ENCODE measurements at places on chromosomes 1 and 21.

DNA sequence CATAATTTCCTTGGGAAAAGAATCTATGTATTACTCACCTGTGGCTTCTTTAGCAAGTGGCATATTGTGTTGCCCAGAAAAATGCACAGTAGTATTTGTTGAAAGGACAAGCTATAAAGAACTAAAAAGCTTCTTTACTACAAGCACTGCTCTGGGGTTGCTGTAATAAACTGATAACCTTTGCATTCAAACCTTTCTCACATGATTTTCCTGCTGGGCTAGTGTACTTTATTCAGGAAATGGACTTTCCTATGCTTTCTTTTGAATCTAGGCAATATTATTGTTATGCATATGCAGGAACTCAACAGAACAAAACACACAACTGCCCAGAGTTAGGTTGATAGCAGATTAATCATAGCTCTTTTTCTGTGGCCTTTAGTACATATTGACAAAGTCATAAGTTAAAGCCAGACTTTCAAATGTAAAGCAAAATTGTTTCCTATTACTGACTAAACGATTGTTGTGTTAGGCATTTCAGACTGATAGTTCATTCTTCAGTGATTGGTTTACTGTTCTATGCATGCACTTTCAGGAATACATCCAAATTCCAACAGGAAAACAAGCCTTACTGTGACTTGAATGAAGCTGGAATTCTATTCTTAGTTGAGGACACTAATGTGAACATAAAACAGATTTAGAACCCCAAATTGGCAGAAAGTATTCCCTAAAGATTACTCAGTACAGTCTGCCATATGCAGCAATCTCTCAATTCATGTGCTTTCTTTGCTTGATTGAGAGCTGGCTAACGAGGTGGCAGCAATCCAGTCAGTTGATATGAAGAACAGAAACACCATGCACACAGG is 564.3 kb upstream of the NEGR1 start:
- no peak for DNase-seq

- no peak for DNase-seq
Measured at GRCh38 chr1:115229016-115229415, 109.0 kb downstream of the NGF start.

GRCh38 chr1:179369751-179370341 is 4.1 kb downstream of the AXDND1 start:
- DNase-seq = no peak

- DNase-seq = no peak
Measured at GRCh38 chr1:951364-951763, 7.7 kb downstream of the NOC2L start.

GRCh38 chr1:54768093-54768492 is 3.8 kb upstream of the PARS2 start:
- DNase-seq = no peak

DNA sequence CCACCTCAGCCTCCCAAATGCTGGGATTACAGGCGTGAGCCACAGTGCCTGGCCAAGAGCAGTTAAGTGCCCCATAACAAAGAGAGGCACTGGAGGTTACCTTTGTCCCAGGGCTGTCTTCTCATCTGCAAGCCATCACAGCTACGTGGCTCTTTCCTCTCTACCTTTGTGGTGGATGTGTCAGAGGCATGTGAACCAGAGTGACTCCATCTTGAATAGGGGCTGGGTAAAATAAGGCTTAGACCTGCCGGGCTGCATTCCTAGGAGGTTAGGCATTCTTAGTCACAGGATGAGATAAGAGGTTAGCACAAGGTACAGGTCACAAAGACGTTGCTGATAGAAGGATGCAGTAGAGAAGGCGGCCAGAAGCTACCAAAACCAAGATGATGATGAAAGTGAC is 59.4 kb upstream of the POU2F1 start:
- no peak for DNase-seq

DNA sequence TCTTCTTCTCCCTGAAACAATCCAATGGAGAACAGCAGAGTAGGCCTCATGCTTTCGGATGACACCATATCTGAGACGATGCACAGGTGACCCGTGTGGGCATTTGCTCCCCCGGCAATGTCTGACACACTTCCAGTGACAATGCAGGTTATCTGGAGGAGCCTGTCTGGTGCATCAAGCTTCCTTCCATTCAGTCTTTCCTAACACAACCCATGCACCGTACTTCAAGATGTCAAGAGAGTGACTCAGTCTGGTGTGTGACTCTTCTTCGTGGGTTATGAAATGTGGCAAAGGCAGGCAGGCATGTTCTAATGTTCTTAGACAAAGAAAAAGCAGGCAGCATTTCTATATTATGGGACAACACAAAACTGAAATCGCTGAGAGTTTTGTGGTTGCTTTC is 159.1 kb downstream of the EDEM3 start:
- DNase-seq = no peak

- DNase-seq = peak; percentile 39
Measured at GRCh38 chr1:182330303-182330702, 61.3 kb downstream of the GLUL start.

- DNase-seq = no peak
Measured at GRCh38 chr1:175183586-175183985, 9.0 kb downstream of the KIAA0040 start.

- DNase-seq = no peak
Measured at GRCh38 chr1:8394456-8395321, 76.8 kb downstream of the SLC45A1 start.

DNA sequence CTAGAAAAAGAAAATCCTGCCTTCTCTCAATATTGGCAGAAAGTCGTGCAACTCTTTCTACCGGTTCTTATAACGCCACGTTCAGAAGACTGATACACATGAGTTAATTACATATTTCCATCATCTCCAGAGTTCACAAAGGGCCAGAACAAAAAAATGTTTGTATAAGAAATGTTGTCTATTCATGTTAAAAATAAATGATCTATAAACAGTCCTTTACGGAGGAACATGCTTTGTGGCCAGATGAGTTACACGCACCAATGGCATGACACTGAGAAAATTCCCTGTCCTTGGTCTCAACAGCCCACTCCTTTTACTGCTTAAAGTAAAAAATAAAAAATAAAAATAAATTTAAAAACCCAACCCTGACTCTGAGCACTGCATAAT is 29.5 kb downstream of the C2CD2 start:
- no peak for DNase-seq

DNA sequence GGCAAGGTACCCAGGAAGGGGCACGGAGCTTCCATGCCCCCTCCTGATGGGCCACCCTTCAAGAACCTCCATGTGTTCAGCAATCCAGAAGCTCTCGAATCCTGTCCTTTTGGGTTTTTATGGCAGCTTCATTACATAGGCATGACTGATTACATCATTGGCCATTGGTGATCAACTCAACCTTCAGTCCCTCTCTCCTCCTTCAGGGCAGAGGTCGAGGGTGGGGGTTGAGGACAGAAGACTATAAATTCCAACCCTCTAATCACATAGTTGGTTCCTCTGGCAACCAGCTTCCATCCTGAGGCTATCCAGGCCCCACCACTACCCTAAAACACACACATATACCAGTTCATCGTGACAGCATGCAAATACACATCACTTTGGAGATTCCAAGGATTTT is 135.7 kb downstream of the ZNF281 start:
- DNase-seq = no peak

- no peak for DNase-seq
Measured at GRCh38 chr21:45381865-45382696, 22.9 kb upstream of the COL18A1 start.

GRCh38 chr1:217526636-217527035 is 104.3 kb downstream of the GPATCH2 start:
- no peak for DNase-seq

- no peak for DNase-seq
Measured at GRCh38 chr1:173554089-173554488, 48.8 kb downstream of the SLC9C2 start.

DNA sequence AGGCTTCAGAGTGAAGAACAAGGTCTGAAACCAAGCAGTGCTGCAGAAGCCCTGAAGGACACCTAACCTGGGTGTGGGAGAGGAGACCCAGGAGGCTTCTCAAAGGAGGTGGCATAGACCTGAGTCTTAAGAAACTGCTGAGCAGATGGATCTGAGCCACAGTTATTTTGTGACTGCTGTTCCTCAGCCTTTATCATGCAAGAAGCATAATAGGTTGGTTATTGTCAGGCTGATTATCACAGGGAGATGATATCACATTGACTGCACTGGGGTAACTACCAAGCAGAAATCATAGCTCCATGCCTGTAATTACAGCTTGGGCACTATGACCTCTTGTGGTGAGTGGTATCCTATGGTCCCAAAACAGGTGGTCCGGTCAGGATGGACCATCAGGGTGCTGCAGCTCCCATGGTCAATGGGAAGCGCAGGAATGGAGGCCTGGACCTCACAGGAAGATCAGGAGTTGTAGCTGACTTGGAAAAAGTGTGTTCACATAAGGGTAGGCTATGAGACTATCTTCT is 11.5 kb upstream of the ATP2B4 start:
- DNase-seq = no peak

DNA sequence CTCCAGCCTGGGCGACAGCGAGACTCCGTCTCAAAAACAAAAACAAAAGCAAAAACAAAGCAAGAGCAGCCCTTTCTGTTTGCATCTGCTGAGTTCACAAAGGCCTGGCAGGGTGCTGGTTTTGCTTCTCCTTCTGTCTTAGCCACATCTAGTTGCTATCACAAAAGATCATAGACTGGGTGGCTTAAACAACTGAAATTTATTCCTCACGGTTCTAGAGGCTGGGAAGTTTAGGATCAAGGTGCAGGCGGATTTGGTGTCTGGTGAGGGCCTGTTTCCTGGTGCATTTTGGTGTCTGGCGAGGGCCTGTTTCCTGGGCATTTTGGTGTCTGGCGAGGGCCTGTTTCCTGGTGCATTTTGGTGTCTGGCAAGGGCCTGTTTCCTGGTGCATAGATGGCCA is 471.3 kb downstream of the CAMTA1 start:
- DNase-seq = no peak

DNA sequence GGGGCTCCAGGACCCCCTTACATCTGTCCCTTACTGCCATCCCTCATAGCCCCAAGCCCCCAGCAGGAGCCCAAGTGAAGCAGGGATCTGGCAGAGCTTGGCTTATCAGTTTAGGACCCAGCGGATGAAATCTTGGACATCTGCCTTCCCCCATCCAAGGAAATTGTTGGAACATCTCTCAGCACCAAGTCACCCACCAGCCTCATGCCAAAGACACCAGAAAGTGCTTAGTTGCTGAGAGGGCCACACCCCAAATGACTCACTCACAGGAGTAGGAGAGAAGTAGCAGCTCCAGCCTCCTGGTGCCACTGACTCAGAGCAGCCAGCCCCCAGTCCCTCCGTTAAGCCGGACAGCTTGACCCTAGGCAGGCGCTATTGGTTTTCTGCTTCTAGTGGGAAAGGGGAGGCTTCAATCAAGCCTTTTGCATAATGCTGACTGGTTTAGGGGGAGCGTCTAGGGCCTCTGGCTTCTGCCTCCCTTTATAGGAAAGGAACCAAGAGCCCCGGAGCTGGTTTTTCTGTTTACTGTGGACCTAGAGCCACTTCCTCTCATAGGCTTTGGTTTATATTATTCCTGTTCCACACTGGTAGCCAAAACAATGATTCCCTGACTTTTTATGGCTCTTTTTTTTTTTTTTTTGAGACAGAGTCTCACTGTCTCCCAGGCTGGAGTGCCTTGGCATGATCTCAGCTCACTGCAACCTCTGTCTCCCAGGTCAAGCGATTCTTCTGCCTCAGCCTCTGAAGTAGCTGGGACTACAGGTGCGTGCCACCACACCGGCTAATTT is 114.2 kb upstream of the IPO9 start:
- no peak for DNase-seq

Measured in breast epithelium (tissue), 4 donors.